ENCODE measurements at places on chromosomes 16 and 17.

- DNase-seq: no peak
Observed at GRCh38 chr16:50781043-50781442, 39.2 kb downstream of the CYLD start.

- no peak for DNase-seq
Observed at GRCh38 chr17:51088287-51088686, 32.4 kb downstream of the SPAG9 start.

DNA sequence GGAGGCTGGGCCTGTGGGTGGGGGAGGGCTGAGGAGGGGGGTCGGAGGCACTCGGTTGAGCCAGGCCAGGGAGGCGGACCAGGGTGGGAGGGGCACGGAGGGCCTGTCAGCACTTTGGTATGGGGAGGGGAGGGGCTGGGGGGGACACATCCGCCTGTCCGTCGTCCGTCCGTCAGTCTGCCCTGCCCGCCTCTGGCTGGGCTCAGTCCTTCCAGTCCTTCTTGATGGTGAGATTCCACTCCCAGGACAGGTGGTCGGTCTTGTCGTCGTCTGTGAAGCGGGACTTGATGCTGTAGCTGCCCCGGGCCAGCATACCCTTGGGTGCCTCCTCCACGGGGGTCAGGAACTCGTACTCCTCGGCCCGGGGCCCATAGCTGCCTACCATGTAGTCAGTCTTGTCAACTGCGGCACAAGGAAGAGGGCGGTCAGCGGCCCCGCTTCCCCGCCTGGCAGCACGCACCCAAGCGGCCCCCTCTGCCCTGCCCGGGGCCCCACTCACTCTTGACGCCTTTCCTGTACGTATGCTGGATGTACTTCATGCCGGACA lies 2.4 kb downstream of the ARHGDIA start:
- DNase-seq: no peak

GRCh38 chr16:30901201-30902028 lies 5.0 kb downstream of the CTF1 start:
- no peak for DNase-seq

- DNase-seq: no peak
Observed at GRCh38 chr16:17448640-17449638, 21.8 kb downstream of the XYLT1 start.

- DNase-seq: no peak
Observed at GRCh38 chr16:78823027-78823426, 723.6 kb downstream of the WWOX start.

GRCh38 chr16:83833921-83834320 lies 26.1 kb downstream of the HSBP1 start:
- DNase-seq: peak; percentile 49

DNA sequence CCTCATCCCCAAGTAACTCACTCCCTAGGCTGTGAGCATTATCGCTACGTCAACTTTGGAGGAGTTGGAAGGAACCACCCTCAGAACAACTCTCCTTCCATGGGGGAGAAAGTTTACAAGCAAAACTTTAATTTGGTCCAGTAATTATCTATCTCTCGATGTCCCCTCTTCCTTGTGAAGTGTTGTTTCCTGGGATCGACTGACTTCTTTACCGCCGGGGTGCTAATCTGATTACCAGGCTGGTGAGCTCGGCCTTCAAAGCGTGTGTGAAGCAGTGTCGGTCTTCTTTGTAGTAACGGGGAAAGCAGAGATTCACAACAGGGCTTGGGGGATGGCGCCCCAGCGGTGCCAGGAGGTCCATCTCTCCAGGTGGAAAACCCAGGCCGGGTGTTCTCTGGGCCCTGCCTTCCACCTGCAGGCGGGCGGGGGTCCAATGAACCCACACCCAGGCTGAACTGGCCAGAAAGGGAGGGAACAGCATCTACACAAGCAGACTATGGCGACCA lies 14.5 kb upstream of the FOXF1 start:
- DNase-seq: no peak

GRCh38 chr17:37884516-37884915 lies 39.7 kb upstream of the TBC1D3K start:
- no peak for DNase-seq

DNA sequence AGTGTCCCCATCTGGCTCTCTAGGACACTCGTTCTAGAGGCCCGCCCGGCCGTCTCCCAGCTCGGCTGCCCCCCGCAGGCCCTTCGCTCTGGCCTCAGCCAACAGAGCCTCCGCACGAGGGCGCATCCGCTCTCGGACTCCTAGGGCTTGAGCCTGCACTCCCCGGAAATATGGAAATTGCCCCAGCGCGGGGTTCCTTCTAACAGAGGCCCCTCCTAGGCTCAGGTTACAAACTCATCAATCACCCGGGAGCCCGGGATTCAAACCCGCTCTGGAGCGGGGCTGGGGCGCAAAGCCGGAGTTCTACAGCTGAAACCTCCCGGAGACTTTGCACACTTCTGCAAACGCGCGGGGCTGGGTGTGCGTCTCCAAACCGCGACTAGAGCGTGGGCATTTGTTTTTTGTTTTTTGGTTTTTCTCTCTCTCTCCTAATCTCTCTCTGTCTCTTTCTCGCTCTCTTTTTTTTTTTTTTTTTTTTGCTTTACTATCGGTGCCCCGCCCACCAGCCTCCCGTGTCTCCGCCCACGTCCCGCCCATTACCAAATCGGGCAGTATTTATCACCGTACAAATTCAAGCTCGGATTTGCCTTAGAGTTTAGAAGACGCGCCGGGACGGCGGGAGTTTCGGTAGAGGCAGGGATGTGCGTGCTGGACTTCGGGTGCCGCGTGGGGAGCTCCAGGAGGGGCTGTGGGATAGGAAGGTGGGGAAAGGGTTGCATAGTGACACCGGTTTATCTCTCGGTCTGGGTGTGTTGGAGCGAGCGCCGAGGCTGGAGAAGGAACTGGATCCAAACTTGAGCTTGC lies 2.4 kb upstream of the FOXL1 start:
- peak; percentile 89 for DNase-seq

DNA sequence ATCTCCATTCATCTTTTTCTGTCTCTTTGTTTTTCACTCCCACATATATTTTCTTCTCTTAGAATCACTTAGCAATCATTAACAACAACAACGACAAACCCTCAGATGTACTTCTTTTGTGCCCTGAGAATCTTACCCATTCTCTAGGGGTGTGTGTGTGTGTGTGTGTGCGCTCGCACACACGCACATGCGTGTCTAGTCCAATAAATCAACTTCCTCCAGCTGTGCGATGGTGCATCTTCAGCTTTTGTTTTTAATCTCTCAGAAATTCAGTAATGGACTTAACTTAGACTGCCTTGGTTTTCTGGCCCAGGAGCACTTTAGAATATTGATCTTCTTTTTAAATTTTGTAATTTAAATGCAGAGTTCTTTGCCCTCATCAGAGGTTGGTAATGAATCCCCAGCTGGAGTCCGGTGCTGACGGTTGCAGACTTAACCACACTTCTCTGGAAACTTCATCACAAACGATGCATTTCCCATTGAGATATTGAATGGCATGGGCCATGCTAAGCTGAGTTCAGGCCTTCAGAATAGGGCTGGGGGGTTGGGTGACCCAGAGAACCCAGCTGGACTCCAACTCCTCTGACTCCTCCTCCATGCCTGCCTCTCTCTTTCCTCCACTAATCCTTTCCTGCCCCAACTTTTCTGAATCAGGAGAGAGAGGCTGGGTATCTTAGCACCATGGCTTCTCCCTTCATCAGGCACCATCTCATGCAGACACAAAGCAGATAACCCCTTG lies 193.9 kb downstream of the ZNF18 start:
- DNase-seq: no peak

GRCh38 chr17:76879691-76880090 lies 11.5 kb downstream of the MGAT5B start:
- DNase-seq: no peak

Data from lower leg skin (tissue), 4 donors.